Fibroblast of lung (primary cell): ENCODE measurements at places on chromosomes 4 and X. TPM values are rescaled to one million over a fixed set of nuclear protein-coding genes. Genes with fewer than 3 reads are reported as not detected.

DNA sequence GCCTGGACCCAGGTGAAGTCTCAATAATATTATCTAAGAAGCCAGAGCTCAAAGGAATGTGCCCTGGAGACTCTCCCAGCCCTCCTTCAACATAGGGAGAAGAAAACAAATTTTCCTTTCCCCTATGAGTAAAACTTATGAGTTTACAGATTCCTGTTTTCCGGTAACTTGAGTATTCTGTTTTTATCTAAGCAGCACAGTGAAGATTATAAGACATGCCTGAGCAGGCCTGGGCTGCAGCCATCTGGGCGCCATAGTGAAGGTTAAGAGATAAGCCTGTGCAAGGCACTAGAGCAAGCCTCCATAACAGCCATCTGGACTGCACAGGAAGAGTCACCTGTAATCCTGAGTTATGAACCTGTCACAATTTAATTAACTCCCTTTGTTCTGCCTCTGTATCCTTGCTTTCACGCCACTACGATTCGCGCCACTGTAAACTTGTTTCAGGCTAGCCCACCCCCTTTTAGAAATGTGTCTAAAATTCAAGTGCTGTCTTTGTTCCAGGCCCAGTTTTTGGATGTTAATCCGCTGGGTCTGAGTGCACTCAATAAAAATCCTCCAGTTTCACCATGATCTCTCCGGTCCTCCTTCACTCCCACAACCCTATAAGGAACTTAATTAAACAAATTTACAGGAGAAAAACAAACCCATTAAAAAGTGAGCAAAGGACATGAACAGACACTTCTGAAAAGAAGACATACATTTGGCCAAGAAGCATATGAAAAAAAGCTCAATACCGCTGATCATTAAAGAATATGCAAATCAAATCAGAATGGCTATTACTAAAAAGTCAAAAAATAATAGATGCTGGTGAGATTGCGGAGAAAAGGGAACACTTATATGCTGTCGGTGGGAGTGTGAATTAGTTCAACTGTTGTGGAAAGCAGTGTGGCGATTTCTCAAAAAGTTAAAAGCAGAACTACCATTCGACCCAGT, 189.5 kb downstream of the APBB2 start:
- DNase-seq: peak; percentile 47

DNA sequence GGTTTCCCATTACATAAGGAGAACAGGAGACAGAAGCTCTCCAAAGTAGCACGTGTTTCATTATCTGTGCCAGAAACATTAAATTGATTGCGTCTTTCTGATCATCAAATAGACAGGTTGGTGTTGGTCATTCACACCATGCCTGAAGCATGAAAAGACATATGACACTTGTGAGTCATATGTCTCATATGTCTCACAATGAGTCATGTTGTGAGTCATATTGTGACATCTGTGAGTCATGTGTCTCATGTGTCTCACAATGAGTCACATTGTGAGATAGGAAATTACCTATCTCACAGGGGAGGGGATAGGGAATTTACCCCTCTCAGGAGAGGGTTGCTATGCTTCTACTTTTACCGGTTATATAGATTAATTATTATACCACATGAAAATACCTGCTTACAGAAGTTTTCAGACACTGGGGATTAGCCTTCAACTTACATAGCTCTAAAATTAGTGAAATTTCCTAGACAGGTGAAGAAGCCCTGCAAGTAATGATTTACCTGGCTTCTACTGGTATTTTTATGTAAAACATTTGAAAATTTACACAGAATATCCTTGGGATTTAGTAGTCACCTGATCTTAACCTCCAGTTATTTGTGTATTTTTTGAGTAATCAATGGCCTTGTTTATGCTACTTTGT, 80.8 kb downstream of the NPFFR2 start:
- DNase-seq: peak; percentile 87

GRCh38 chr4:56633486-56633885, 47.6 kb downstream of the HOPX start:
- no peak for DNase-seq

Gene SATL1
- total RNA-seq: not detected in 2 replicates

Gene GTPBP6
- total RNA-seq: 36.2 and 46.1 TPM in 2 replicates

DNA sequence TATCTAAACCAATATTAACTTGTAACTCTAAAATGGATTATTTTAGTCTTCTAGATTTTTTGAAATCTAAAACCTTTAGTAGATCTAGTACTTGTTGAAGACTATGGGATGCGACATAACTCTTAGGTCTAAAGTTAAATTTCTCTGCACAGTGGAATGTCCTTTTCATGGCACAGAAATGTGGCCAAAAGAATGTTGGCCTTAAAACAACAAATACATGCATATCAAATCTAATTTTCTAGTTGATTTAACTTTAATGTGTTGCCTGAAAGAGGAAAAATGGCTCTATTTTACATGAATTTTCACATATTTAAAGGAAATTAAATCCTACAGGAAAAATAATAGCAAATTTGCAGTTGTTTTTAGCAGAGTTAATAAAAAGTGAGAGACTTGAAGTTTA, 30.3 kb downstream of the NFKB1 start:
- DNase-seq: no peak

Gene FAM156A
- 7.6 and 10.3 TPM in 2 replicates for total RNA-seq

DNA sequence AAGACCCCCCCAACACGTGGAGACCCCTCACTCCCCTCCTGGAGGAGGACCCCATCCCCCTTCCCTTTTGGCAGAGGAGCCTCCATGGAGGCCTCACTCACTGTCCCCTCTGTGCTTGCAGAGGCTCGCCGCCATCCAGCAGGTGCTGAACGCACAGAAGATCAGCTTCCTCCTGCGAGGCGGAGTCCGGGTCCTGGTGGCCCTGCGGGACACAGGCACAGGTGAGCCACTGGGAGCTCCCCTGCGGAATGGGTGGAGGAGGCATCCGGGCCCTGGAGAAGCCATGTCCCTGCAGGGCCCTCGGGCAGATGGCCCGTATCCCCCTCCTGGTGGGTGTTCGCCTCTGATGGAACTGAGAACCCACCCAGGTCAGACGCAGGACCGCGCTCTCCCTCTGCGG, 206.5 kb downstream of the AFAP1 start:
- no peak for DNase-seq

DNA sequence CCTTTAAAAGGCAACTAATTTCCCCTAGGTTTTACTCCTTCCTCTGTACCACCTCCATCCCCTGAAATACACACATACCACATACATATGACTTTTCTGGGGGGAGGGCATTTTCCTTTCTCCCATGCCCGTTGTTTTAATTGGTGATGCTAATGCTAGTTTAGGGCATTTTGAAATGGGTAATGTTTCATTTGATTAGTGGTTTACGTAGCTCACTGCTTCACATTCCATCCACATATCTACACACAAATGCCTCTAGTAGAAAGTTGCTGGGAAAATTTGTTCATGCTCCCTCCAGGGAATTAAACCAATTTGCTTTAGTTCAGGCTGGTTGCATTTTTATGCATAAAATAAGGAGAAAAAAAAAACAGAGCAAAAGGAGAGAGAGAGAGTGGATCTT, 231.2 kb downstream of the FRAS1 start:
- no peak for DNase-seq

- DNase-seq: no peak
Measured at GRCh38 chr4:99341426-99341825, 11.1 kb downstream of the ADH1C start.

DNA sequence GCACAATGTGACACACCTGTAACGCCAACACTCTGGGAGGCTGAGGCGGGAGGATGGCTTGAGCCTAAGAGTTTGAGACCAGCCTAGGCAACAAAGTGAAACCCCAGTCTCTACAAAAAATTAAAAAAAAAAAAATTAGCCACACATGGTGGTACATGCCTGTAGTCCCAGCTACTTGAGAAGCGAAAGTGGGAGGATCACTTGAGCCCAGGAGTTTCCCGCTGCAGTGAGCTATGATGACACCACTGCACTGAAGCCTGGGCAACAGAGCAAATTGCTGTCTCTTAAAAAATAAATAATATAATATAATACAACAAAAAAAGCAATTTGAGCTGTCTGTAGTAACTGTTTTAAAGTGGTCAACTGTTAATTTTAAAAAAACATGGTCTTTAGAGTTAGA, 13.2 kb downstream of the SPOCK3 start:
- DNase-seq: no peak

GRCh38 chrX:17030580-17031270, 84.3 kb downstream of the REPS2 start:
- peak; percentile 81 for DNase-seq

GRCh38 chrX:13471269-13471668, 98.1 kb upstream of the EGFL6 start:
- DNase-seq: no peak

Gene PCDH10
- 0.26 and 0.66 TPM in 2 replicates for total RNA-seq

DNA sequence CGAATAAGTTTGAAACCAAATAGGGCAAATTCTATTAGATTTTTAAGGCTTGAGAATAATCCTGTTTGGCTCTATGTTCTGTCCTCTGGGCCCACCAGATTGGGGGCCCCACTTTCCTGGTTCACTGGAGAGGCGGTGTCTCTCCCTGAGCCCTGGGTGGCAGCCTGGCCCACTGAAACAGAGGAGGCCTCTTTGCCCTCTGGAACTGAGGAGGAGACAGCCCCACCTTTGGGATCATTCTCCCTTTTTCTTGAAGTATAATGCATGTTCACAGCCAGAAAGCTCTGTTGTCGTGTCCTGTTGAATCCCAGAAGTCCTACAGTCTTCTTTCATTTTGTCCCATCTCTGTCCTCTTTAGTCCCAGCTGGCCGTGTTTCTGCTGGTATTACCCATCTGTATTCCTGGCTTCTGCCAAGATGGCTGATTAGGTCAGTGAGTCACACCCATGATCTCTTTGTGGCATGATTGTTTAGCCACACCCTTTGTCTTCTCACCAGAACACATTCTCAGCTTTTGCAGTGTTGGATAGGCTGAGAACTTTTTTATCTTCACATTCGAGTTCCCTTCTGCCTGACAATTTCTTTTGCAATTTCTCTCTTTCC, 8.1 kb upstream of the TBC1D25 start:
- peak; percentile 85 for DNase-seq

Gene ANKRD50
- 21.3 and 28.4 TPM in 2 replicates for total RNA-seq

GRCh38 chr4:120544838-120545237, 377.7 kb downstream of the PRDM5 start:
- DNase-seq: no peak

Gene HAND2
- under 0.01 TPM in 2 replicates for total RNA-seq

- DNase-seq: peak; percentile 9
Measured at GRCh38 chr4:63211375-63211774, 1197.9 kb downstream of the TECRL start.

GRCh38 chr4:103144926-103145325, 45.3 kb upstream of the BDH2 start:
- no peak for DNase-seq
